ENCODE measurements at places on chromosomes 7 and 10.

DNA sequence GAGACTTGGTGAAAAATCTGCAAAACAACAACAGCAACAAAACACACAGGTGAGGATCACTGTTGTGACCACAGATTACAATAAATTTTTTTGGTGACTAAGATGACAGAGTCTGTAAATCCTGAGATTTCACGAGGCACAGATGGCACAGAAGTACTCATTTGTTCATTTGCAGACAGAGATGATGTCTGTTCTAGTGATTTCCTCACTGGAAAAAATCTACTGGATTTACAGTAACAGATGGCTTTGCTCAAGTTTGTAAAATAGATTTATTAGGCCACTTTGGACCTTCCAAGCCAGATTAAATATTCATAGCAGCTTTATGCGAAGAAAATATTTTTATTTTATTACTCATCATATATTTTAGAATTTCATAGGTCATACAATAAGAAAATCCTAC, 113.5 kb upstream of the IL6 start:
- DNase-seq: peak; percentile 21

DNA sequence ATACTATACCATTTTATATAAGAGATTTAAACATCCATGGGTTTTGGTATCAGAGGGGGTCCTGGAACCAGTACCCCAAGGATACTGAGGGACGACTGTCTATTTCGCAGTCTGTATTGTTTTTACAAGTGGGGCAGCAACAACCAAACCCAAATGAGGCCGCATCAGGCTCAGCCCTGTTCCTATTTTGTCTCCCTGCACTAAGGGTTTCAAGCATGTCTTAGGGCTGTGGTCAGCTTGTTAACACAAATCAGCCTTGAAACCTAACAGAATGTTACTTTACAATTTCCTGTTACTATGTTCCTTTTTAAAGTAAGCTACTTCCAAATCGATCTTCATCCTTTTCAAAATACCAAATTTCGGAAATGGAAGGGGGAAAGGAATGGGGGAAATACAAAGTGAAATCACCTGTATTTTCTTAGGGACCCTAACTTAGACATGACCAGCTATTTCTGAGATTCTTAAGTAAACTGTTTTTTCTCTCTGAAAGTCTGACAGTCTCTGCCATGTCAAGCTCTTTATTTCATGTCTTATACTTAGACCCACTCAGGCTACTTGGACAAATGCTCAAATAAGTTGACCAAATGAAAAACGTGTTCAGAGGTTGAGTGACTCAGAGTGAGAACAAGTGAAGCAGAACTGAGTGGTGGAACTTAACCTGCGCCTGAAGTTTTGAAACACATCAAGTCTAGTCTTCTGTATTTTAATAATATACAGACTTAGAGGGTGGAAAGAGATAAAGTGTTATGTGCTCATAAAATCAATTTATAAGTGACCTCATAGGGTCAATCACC, 75.8 kb downstream of the C1GALT1 start:
- DNase-seq: no peak

GRCh38 chr7:90642978-90643377, 46.9 kb downstream of the CDK14 start:
- DNase-seq: no peak

DNA sequence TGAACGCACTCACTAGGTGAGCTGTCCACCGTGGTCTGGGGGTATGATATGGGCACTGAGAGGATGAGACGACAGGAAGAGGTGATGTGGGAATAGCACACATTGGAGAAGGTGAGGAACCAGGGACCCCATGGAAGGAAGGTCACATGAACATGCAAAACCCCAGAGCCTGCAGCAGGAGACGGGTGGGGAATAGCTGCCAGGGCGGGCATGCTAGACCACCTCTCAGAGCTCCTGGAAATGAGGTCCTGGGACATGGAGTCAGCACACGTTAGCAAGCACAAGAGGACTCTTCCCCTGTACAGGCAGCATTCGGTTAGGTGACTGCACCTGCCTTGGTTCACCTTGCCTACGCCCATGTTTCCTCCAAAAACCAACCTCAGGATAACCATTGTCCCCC, 8.1 kb downstream of the FAM131B start:
- DNase-seq: no peak

DNA sequence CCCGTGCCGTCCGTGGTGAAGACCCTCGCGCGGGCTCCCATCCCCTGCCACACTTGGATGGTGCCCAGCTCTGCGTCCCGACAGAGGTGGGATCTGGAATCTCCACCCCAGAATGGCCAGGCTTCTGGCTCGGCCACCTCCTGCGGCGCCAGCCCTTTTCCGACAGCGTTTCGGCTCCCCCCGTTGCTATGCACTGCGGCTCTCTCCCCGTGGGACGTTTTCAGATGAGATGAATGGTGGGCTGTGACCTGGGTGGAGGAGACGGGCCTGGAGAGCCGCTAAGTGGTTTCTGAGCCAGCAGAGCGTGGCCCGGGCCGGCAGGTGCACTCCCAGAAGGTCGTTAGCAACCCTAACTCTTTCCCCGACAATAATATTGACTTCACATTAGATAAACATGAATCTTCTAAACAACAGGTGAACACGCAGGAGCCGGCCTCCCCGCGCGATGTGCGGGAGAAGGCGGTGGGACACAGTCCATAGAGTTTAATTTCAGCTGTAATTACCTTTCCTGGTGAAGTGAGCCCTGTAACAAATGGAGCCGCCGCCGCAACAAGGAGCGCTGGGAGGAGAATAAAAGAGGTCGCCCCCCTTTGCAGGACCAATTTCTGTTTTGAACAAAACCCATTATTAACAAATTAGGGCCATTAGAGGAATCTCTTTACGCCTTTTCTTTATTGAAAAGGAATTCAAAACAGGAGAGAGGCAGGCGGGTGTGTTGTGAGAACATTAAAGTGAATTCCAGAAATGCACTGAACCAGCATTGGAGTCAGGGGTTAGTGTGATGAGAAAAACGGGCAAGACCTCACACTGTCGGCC, 294.3 kb upstream of the PFKP start:
- DNase-seq: no peak

GRCh38 chr7:131342864-131343442, 15.3 kb downstream of the MKLN1 start:
- no peak for DNase-seq

GRCh38 chr7:3927446-3928110, 626.5 kb downstream of the SDK1 start:
- DNase-seq: no peak

- DNase-seq: no peak
These were observed 83.1 kb downstream of the CPVL start for GRCh38 chr7:29063236-29063635.
